ENCODE measurements at places on chromosomes 6 and 20.

GRCh38 chr6:168314021-168314420 is 5.6 kb downstream of the DACT2 start:
- no peak for DNase-seq

DNA sequence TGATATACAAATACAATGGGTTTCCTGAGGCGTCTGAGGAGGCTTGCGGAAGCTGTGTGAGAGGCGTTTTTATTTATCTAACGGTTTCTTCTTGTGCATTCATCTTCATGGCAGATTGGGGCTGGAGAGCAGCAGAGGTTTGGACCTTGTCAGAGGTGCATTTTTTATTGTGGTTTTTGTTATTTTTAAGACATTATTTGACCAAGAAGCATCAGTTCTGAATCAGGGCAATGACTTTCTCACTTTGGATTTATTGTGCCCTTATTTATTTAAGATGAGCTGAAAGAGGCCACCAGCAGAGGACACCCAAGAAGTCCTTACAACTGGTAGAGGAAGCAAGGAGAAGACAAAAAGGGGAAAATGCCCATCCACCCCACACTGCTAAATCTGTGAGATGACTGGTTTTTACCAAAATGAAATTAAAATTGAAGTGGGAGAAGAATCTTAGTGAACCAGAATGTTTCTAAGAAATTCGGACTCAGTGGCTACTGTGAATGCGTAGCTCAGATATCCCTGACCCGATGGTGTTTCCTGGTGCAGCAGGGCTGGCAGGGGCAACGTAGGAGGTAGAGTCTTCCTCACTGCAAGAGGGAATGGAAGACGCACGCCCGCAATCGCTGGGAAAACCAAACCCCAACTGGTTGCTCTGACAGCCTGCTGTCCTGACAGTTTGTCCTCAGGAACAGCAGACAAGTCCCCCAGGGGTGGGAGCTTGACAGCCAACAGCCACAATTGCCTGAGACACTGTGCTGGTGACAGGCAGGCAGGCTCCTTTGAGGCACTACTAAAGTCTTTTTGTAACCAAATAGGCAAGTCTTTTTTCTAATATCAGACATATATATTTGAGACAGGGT is 14.2 kb downstream of the PRR18 start:
- DNase-seq = no peak

GRCh38 chr20:59217173-59217572 is 53.6 kb downstream of the ZNF831 start:
- no peak for DNase-seq

- DNase-seq = no peak
These were observed 83.7 kb downstream of the CHMP4B start for GRCh38 chr20:33894798-33895197.

DNA sequence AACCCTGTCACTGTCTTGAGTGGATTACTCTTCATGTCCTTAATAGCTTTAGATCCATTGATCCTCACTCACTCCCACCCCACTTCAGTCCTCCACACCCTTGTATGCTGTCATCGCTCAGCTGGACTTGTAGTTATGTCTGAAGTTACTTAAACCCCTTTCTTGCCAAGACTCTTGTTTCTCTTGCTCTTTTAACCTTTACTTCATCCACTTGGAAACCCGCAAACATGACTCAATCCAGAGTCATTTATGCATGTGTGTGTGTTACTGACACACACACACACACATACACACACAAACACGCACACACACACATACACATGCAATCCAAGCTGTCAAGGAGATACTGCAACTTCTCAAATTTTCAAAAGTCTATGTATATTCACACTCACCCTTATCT is 341.8 kb downstream of the SYNE1 start:
- no peak for DNase-seq

DNA sequence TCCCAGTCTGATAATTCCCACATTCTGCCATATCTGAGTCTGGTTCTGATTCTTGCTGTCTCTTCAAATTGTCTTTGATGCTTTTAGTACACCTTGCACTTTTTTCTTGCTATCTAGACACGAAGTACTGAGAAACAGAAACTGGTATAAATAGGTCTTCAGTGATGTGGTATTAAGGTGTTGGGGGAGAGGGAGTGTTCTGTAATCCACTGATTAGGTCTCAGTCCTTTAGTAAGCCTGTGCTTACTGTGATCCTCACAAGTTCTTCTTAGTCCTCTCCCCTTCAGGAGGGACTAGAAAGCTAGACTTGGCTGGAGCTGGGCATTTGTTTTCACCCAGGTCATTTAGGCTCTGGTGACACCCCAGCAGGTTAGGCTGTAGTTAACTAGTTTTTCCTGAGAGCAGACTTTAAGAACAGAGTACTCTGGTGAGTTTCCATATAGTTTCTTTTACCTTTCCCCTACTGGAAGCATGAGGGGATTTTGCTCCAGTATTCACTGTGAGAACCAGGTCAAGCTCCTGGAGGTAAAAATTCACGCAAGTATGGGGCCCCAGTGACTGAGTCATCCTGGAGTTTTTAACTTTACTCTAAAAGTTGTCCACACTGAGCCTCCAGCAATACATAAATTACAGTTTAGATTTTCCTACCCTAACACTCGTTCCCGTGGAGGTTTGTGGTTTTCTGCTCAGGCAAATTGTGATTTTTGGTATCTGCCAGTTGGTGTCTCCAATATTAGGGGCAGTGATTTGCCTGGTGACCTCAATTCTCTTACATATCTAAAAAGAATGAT is 154.6 kb downstream of the CDKAL1 start:
- no peak for DNase-seq

DNA sequence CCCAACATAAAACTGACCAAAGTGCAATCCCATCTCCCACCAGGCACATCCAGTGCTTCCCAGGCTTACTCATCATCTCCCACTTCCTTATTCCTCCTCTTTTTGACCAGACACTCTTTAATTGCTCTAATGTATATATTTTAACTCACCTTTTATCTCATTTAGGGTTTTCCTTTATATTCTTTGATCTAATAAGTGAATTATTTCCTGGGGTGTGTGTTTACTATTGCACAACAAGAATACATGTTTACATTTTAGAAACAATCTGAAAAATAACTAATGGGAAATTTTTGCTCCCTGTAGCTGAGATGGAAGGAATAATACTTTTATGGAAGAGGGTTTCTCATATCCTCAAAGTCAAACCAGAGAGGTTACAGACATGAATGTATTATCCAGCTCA is 18.4 kb downstream of the RHAG start:
- DNase-seq = no peak

DNA sequence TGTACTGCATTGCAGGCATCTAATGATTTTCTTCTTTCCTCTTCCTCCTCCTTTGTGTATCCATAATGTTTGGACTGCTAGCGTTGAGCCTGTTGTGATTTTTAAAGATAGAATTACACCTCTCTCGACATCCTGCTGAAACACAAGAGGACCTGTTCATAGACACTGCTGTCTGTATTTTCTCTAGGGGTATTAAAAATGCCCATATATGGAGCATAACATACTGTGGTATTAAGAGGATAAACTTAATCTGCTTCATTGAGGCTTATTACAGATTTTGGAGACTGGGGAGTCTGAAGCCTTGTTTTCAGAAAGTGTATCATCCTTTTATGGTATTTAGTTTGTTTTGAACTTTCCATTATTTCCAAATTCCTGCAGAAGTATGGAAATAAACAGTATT is 414.3 kb downstream of the CDKAL1 start:
- no peak for DNase-seq

DNA sequence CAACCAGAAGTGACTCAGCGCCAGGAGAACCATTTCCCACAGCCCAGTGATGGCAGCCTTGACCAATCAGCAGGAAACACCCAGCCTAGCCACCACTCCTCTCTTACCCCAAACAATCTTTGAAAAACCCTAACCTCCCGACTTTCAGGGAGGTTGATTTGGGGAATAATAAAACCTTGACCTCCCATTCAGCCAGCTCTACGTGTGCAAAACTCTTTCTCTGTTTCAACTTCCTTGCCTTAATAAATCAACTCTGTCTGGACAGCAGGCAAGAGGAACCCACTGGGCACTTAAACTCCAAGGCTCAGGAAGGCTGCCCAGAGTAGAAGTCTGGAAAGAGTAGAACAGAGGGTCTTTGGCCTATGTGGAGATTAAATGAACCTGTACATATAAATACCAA is 35.0 kb downstream of the SERPINB1 start:
- DNase-seq = no peak

DNA sequence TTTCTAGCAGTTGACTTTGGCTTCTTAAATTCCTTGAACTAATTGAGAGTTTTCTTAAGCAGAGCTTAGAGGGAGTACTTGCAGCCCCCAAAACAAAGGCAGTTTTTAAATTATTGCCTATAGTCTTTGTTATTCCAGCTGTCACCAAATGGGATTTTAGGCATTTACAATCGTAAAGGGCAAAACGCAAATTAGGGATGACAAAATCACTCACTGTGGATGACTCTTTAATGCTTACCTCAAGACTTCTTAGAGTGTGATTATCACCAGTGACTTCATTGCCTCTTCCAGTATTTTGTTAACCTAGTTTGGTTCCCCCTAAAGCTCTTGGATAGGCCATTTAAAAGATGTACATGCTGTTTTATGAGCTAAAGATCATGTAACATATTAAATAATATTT is 126.8 kb downstream of the LRRC1 start:
- no peak for DNase-seq

- DNase-seq = peak; percentile 31
These were observed 140.1 kb upstream of the LRFN2 start for GRCh38 chr6:40727271-40727670.

GRCh38 chr6:74431873-74432580 is 736.0 kb downstream of the CD109 start:
- no peak for DNase-seq

- no peak for DNase-seq
These were observed 69.9 kb downstream of the AKAP12 start for GRCh38 chr6:151309619-151310018.

DNA sequence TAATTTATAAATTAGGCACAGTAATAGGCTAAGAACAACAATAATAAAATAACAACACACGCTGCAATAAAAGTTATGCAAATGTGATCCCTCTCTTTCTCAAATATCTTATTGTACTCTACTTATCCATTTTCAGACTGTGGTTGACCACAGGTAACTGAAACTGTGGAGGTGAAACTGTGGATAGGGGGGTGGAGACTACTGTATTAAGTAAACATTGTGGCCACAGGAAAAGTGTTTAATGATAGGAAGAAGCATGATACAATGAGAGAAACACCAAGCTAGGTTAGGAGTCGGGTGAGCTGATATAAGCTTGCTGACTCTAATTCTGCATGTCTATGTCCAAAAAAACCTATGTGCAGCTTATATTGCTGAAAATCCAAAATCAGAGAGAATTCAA is 23.0 kb downstream of the NHLRC1 start:
- DNase-seq = no peak

DNA sequence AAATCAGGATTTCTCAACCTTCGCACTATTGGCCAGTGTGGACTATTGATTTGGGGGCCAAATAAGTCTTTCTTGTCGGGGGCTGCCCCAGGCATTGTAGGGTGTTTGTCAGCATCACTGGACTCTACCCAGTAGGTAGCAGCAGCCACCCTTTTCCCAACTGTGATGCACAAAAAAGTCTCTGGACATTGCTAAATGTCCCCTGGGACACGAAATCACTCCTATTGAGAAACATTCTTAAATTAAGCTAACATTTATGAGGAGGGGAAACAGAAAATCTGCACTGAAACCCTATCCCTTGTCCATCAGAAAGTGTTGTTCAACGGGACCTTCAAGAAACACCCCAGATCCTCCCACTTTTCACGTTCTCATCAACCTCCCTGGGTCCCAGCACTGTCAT is 54.2 kb downstream of the NFATC2 start:
- DNase-seq = no peak

GRCh38 chr6:148649454-148649963 is 97.3 kb upstream of the UST start:
- no peak for DNase-seq
